ENCODE measurements at places on chromosomes 2 and 18. TPM values are rescaled to one million over a fixed set of nuclear protein-coding genes. Genes with fewer than 3 reads are reported as not detected.

The EGR4 gene
- not detected for total RNA-seq

The HOXD3 gene
- total RNA-seq: 1.7 TPM

DNA sequence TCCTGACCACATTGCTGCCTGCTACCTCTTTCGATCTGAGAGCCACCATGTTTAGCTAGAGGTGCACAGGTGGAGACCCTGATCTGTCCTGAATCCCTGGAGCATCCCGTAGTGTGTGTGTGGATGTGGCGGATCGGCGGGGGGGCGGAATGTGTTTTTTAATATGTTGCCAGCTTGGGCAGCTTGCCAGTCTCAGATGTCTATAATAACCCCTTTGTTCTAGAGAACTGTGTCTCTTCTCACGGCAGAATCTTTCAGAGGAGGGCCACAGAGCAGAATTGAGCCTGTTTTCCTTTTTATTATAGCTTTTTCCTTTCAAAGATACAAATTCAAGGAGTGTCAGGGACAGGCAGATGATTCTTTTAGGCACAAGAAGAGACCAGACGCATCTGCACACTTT, 934.1 kb upstream of the KLHL29 start:
- H3K27me3 ChIP-seq: no peaks in the 10 kb centered on the region
- H3K27ac ChIP-seq: no peak overlapping the region
- no peak overlapping the region for H3K4me3 ChIP-seq

DNA sequence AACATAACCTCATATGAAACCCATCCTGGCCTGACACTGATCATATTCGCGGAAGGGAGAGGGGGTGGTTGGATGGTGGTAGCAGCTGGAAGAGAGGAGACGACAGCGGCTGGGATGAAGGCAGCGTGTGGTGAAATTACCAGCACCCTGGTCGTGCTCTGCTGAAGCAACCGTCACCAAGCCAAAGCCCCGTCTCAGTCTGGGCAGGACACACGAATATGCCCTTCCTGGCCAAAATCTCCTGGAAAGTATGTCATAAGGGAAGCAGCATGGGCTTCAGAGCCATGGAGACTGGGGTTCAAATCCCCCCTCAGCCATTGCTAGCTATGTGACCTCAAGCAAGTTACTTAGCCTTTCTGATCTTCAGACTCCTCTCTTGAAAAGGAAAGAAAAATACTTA, 63.2 kb upstream of the CABLES1 start:
- no peaks in the 10 kb centered on the region for H3K27me3 ChIP-seq
- DNase-seq: no peak
- no peak overlapping the region for H3K4me3 ChIP-seq
- H3K27ac ChIP-seq: no peak overlapping the region

GRCh38 chr2:56705713-56706112, 521.9 kb downstream of the CCDC85A start:
- peaks cover 11% of the 10 kb centered on the region for H3K4me1 ChIP-seq
- no peak overlapping the region for H3K4me3 ChIP-seq
- no peaks in the 10 kb centered on the region for H3K27me3 ChIP-seq
- H3K36me3 ChIP-seq: no peaks in the 10 kb centered on the region
- DNase-seq: no peak

- H3K4me1 ChIP-seq: no peaks in the 10 kb centered on the region
- no peak overlapping the region for H3K27ac ChIP-seq
- no peaks in the 10 kb centered on the region for H3K36me3 ChIP-seq
- peaks cover 5% of the 10 kb centered on the region for H3K27me3 ChIP-seq
- no peak overlapping the region for H3K4me3 ChIP-seq
Observed at GRCh38 chr2:654896-655295, 22.3 kb downstream of the TMEM18 start.

DNA sequence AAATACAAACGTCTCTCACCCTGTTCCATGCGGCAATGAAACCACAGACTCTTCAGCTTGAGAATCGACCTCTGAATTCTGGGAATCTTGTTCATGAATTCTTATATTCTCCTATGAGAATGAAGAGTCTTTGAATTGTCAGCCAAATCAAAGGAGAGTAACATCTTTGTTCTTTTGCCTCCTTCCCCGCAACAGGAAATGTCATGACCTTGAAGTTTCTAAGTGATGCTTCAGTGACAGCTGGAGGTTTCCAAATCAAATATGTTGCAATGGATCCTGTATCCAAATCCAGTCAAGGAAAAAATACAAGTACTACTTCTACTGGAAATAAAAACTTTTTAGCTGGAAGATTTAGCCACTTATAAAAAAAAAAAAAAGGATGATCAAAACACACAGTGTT, 21.8 kb downstream of the TNFAIP6 start:
- DNase-seq: no peak
- no peaks in the 10 kb centered on the region for H3K36me3 ChIP-seq
- no peaks in the 10 kb centered on the region for H3K27me3 ChIP-seq
- H3K4me1 ChIP-seq: no peaks in the 10 kb centered on the region
- no peak overlapping the region for H3K27ac ChIP-seq

DNA sequence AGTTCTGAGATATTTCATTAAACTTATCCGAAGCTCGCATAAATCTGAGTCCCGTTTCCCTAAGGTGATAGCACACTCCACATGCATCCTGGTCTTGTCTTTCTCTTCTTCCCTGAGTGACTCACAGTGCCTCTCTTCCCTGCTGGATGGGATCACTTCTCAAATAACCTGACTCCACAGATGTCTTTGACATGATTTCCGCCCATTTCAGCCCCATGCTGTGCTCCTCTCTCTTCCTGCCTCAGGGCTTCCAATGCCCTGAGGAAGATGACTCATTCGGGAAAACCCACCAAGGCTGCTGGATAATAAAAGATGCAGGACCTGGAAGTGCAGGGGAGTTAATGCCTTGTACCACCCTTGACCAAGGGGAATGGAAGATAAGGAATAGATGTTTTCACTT, 441.7 kb upstream of the SOX11 start:
- H3K27ac ChIP-seq: no peak overlapping the region
- no peak for DNase-seq
- no peaks in the 10 kb centered on the region for H3K36me3 ChIP-seq
- no peaks in the 10 kb centered on the region for H3K27me3 ChIP-seq
- no peak overlapping the region for H3K4me3 ChIP-seq

DNA sequence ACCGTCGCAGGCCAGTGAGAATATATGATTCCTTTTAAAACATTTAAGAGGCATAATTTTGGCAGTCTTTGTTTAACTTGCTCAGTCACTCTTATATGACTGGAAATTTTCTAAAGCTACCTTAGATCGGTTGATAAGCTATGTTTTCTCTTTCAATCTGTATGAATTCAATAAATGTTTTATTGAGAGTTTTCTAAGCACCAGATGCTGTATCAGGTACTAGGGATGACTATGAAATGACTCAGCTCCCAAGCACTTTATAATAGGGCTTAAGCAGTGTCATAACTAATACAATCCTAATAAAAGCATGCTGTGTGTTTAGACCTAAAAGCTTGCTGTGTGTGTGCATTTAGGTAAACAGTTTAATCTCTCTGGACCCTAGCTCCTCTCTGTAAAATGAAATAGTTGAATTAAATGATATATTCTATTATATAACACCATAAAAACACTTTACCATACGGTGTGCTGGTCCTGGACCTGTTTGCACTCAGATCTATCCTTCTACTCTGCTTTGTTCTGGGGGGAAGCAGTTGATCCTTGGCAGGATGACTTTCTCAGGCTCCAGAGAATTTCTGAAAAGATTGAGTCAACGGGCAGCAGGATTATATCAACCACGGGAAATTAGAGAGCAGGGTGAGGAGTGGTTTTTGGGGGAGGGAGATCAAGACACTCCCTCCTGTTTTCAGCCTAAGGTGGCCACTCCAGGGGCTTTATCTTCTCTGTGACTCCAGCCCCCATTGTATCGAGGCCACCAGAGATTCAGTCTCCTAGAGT, 26.1 kb upstream of the SLC38A11 start:
- no peaks in the 10 kb centered on the region for H3K4me1 ChIP-seq
- no peak overlapping the region for H3K27ac ChIP-seq
- H3K27me3 ChIP-seq: no peaks in the 10 kb centered on the region
- no peaks in the 10 kb centered on the region for H3K36me3 ChIP-seq

DNA sequence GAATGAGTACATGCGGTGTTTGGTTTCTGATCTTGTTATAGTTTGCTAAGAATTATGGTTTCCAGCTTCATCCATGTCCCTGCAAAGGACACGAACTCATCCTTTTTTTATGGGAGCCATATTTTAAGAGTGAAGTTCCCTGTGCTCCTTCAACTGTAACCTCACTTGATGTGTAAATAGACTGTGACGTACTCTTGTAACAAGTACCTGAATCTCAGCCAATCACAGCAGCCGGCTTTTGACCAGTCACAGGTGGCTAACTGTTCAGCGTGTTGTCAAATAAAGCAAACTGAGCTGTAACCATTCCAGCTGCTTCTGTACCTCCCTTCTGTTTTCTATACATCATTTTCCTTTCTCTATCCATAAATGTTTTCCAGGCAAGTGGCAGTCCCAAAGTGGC, 774.3 kb upstream of the HS6ST1 start:
- no peaks in the 10 kb centered on the region for H3K36me3 ChIP-seq
- no peak for DNase-seq
- H3K4me1 ChIP-seq: no peaks in the 10 kb centered on the region
- H3K27me3 ChIP-seq: no peaks in the 10 kb centered on the region
- no peak overlapping the region for H3K4me3 ChIP-seq

DNA sequence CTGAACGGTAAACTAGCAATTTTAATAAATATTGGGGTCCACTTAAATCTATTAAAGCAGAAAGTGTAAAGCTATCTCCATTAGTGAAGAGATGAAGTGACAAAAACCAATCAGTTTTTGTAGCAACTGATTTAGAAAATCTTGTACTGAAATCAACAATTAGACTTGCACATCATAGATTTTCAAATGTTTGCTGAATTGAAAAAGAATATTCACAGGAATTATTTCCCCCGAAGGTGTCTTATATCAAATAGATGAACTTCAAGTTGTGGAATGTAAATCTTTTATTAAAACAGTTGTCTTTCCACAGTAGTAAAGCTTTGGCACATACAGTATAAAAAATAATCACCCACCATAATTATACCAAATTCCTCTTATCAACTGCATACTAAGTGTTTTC, 48.7 kb downstream of the ATIC start:
- H3K4me3 ChIP-seq: no peak overlapping the region
- H3K27me3 ChIP-seq: no peaks in the 10 kb centered on the region
- no peak for DNase-seq

- no peaks in the 10 kb centered on the region for H3K36me3 ChIP-seq
- H3K27ac ChIP-seq: peak overlapping the region; percentile 76
- peak; percentile 43 for DNase-seq
- no peaks in the 10 kb centered on the region for H3K27me3 ChIP-seq
- H3K4me1 ChIP-seq: peaks cover 18% of the 10 kb centered on the region
- no peak overlapping the region for H3K4me3 ChIP-seq
Observed at GRCh38 chr18:3177902-3178687, 41.7 kb downstream of the MYOM1 start.

DNA sequence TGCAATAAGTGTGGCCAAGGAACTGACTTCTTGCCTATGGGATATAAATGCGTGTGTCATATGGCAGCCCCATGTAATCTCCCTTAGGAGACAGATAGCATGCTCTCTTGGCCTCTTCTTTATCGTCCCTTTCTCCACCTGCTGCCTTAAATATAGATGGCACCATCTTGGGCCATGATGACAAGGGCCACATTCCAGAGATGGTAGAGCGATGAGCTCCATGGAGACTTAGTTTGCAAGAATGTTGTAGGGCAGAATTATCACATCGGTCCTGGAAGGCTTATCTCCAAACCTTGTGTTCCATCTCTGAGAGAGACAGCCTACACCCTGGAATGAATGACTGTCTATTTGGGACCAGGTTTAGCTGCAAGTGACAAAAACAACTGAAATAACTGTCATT, 536.7 kb downstream of the TNS1 start:
- peaks cover 3% of the 10 kb centered on the region for H3K4me1 ChIP-seq
- no peaks in the 10 kb centered on the region for H3K36me3 ChIP-seq
- H3K4me3 ChIP-seq: no peak overlapping the region
- H3K27me3 ChIP-seq: no peaks in the 10 kb centered on the region

DNA sequence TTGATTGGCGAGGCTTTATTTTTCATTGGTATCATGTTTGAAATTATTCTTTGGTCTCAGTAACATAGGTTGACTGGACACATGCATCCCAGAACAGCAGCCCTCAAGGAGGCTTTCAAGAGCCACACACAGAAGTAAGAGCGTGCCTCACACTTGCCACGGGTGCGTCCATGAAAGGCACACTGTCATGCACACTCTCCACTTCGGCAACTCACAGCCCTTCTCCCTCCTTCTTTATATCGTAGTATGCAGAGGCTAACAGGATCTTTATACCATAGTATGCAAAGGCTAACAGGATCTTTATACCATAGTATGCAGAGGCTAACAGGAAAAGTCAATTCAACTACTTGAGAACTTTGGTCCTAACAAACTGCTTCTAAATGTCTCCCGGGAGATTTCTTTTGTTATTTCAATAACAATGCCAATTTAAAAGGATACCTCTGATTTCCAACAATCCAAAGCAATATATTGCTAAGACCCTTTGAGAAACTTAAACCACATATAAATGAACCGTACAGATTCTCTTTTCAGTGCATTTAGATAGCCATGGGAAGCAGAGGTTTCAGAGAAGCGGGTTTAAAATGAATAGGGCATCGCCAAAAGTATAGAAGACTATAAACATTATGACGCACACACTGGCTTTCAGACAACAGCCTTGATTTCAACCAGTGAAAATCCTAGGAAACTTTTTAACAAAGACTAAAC, 26.5 kb upstream of the ZNF516 start:
- H3K4me1 ChIP-seq: peaks cover 5% of the 10 kb centered on the region

GRCh38 chr2:128280158-128280871, 38.4 kb downstream of the HS6ST1 start:
- peaks cover 28% of the 10 kb centered on the region for H3K4me1 ChIP-seq
- H3K4me3 ChIP-seq: no peak overlapping the region
- peak; percentile 12 for DNase-seq
- H3K36me3 ChIP-seq: no peaks in the 10 kb centered on the region
- H3K27ac ChIP-seq: no peak overlapping the region
- H3K27me3 ChIP-seq: no peaks in the 10 kb centered on the region

DNA sequence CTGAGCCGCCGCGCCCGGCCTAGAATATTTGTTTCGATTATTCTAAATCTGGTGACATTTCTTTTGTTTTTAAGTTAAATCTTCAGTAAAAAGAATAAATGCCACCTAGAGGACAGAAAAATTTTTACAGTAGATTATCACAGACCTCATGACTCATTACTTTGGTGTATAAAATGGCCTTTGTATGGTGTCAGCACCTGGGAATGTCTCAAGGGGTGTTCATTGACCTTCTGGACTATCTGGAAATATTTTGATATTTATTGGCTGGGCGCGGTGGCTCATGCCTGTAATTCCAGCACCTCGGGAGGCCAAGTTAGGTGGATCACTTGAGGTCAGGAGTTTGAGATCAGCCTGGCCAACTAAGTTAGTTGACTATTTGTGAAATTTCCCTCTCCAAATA, 30.3 kb upstream of the SLC30A6 start:
- no peaks in the 10 kb centered on the region for H3K27me3 ChIP-seq
- no peaks in the 10 kb centered on the region for H3K36me3 ChIP-seq
- H3K4me3 ChIP-seq: no peak overlapping the region
- no peak for DNase-seq

- no peak overlapping the region for H3K4me3 ChIP-seq
- no peak for DNase-seq
- H3K36me3 ChIP-seq: no peaks in the 10 kb centered on the region
- no peak overlapping the region for H3K27ac ChIP-seq
Observed at GRCh38 chr18:5425721-5426120, 118.1 kb downstream of the EPB41L3 start.

GRCh38 chr2:28751956-28752630, 463 bp downstream of the PPP1CB start:
- peak overlapping the region; percentile 97 for H3K27ac ChIP-seq
- no peaks in the 10 kb centered on the region for H3K27me3 ChIP-seq
- peaks cover 57% of the 10 kb centered on the region for H3K4me1 ChIP-seq
- no peaks in the 10 kb centered on the region for H3K36me3 ChIP-seq

GRCh38 chr2:105338020-105338385, 663 bp downstream of the C2orf49 start:
- H3K4me3 ChIP-seq: peak overlapping the region; percentile 94
- H3K27me3 ChIP-seq: no peaks in the 10 kb centered on the region
- H3K4me1 ChIP-seq: peaks cover 20% of the 10 kb centered on the region
- no peaks in the 10 kb centered on the region for H3K36me3 ChIP-seq
